Thymus (tissue), 14 donors: ENCODE measurements at places on chromosomes 12 and 14. TPM values are rescaled to one million over a fixed set of nuclear protein-coding genes. Genes with fewer than 3 reads are reported as not detected.

Gene SLC6A15
- 0.09 TPM for total RNA-seq

Gene KRT8
- 100 TPM for total RNA-seq

Gene IFNG-AS1
- 1.3 TPM for total RNA-seq

Gene TMEM132C
- 0.24 TPM for total RNA-seq

Gene NYNRIN
- 3.1 TPM for total RNA-seq

Gene MYO1H
- total RNA-seq: under 0.01 TPM

GRCh38 chr14:33622496-33622895 is 328.4 kb downstream of the EGLN3 start:
- no peak overlapping the region for H3K27ac ChIP-seq
- no peak overlapping the region for H3K4me3 ChIP-seq
- no peak for DNase-seq
- no peaks in the 10 kb centered on the region for H3K4me1 ChIP-seq
- H3K36me3 ChIP-seq: no peaks in the 10 kb centered on the region

GRCh38 chr14:35338731-35339405 is 46.7 kb downstream of the PSMA6 start:
- peak overlapping the region; percentile 73 for H3K27ac ChIP-seq
- no peak overlapping the region for H3K4me3 ChIP-seq
- DNase-seq: no peak
- no peaks in the 10 kb centered on the region for H3K36me3 ChIP-seq

DNA sequence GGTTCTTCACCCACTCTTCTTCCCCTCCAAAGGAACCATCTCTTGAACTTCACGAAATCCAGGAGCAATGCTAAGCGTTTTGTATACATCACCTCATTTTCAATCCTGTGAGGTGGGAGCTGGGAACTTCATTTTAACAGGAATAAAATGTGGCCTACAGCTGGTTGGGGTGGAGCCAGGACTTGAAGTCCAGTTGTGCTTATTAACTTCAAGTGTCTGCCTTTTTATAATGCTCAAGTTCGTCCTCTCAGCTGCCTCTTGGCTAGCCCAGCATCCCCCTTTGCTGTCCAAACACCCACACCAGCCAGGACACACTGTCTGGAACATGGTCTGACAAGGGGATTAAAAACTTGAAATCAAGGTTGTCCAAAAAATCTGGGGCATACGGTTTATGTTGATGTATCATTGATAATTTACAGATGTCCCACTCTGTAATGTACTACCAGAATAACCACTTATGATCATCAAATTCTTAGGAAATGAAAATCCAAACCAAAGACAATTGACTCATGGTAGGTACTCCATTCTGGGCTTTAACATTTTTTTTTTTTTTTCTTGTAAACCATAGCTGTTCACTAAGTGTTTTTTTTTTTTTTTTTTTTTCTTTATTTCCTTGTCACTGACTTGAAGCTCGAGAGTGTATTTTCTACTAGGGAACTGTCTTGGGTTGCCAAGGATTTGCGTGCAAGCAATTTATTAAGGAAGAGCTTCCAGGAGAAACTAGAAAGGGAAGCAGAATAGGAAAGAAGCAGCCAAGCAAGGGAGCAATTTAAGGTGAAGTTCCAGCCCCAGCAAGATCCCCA is 252.3 kb downstream of the EFCAB11 start:
- H3K4me3 ChIP-seq: peak overlapping the region; percentile 52
- H3K4me1 ChIP-seq: peaks cover 12% of the 10 kb centered on the region
- DNase-seq: no peak
- H3K27ac ChIP-seq: peak overlapping the region; percentile 70
- H3K27me3 ChIP-seq: no peaks in the 10 kb centered on the region

DNA sequence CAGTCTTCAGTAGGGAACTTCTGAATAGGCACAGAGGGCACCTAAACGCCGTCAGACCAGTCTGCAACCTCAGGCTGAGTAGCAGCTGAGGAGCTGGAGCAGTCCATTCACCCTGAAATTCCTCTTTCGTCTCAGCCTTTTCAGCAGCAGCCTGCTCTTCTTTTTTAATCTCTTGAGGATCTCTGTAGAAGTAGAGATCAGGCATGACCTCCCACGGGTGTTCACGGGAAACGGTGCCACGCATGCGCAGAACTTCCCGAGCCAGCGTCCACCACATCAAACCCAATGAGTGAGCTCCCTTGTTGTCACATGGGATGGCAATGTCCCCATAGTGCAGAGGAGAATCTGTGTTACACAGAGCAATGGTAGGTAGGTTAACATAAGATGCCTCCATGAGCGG is 11.1 kb upstream of the MARK3 start:
- H3K4me1 ChIP-seq: no peaks in the 10 kb centered on the region
- no peak overlapping the region for H3K4me3 ChIP-seq
- H3K36me3 ChIP-seq: no peaks in the 10 kb centered on the region
- DNase-seq: no peak

GRCh38 chr14:59067127-59067894 is 121.2 kb upstream of the DAAM1 start:
- H3K36me3 ChIP-seq: no peaks in the 10 kb centered on the region
- no peak overlapping the region for H3K27ac ChIP-seq
- H3K27me3 ChIP-seq: no peaks in the 10 kb centered on the region
- no peak for DNase-seq

DNA sequence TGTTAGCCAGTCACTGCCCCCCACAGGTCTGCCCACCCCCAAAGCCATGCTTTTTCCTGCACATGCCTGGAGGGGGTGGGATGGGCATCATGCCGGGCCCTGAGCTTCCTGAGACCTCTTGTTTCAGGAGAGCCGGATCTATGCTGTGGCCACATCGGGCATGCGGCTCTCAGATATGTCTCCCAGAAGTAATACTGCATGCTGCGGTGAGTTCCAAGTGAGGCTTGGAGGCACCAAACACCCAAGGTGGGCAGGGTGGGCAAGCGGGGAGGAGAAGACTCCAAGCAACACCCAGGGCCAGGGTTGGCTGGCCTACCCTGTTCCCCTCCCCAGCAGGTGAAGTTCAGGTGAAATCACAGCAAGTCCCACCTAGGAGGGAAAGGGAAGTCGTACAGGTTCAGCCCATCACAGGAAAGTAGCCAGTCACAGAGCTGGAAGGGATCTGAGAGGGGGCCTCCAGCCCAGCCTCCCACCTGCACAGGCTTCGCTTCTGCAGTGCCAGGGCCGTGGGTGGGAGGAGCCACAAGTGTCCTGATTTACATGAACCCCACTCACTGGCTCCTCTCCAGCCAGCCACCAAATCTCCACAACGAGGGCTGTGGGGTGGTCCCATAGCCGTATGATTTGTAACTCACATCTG is 30.9 kb downstream of the PIGH start:
- H3K4me3 ChIP-seq: no peak overlapping the region
- peaks cover 4% of the 10 kb centered on the region for H3K4me1 ChIP-seq
- no peaks in the 10 kb centered on the region for H3K27me3 ChIP-seq
- H3K27ac ChIP-seq: no peak overlapping the region
- DNase-seq: peak; percentile 18
- no peaks in the 10 kb centered on the region for H3K36me3 ChIP-seq

DNA sequence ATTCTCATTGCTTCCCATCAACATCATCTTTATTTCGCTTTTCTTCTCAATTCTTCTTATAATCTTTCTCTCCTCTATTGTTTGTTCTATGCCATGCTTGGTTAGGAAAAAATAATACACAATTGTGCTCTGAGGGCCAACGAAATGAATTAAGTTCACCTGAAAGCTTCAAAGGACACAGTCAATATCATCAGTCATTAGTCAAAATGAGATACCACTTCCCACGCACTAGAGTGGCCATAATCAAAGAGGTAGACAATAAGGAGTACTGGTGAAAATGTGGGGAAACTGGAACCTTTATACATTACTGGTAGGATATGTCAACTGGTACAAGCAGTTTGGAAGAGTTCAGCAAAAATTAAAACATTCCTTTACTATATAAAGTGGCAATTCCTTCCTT is 91.5 kb downstream of the TMTC1 start:
- H3K4me1 ChIP-seq: no peaks in the 10 kb centered on the region
- no peak overlapping the region for H3K4me3 ChIP-seq
- H3K27me3 ChIP-seq: no peaks in the 10 kb centered on the region
- no peak for DNase-seq
- H3K27ac ChIP-seq: no peak overlapping the region

DNA sequence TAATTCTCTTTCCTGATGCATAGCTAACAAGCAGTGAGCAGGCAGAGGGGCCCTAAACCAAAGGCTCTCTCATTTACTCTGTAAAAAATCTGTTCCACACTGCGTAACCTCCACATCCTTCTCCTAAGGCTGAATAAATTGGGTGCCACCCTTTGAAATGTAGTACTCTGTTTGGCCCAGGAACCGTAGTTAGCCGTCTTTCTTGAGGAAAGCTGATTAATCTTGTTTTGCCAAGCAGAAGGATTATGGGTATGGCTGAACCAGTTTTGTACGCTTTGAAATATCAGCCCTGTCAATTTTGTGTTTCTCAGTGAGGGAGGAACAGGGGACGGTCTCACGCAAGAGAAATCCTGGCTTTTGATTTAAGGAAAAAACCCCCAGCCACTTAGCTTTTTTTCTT is 19.7 kb downstream of the EML1 start:
- peaks cover 14% of the 10 kb centered on the region for H3K27me3 ChIP-seq
- no peak overlapping the region for H3K27ac ChIP-seq
- H3K4me3 ChIP-seq: no peak overlapping the region
- no peaks in the 10 kb centered on the region for H3K36me3 ChIP-seq

DNA sequence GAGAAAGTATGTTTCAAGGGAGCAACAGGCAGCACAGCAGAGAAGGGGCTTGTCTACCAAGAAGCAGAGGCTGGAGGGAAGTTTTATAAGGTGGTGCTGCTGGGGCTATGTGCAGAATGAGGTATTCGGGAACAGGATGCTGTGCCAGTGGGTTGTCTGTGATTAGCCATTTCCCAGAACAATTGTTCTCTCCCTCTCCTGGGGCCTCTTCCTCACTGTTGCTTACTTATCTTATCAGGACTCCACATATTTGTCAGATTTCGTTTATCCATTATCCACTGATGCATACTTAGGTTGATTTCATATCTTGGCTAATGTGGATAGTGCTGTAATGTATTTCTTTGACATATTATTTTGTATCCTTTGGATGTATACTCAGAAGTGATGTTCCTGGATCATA is 195.1 kb upstream of the RTL1 start:
- H3K27ac ChIP-seq: no peak overlapping the region
- no peaks in the 10 kb centered on the region for H3K4me1 ChIP-seq

- DNase-seq: no peak
- H3K36me3 ChIP-seq: no peaks in the 10 kb centered on the region
- no peak overlapping the region for H3K4me3 ChIP-seq
- H3K4me1 ChIP-seq: no peaks in the 10 kb centered on the region
- H3K27me3 ChIP-seq: no peaks in the 10 kb centered on the region
Measured at GRCh38 chr14:105148604-105149145, 19.9 kb downstream of the JAG2 start.

DNA sequence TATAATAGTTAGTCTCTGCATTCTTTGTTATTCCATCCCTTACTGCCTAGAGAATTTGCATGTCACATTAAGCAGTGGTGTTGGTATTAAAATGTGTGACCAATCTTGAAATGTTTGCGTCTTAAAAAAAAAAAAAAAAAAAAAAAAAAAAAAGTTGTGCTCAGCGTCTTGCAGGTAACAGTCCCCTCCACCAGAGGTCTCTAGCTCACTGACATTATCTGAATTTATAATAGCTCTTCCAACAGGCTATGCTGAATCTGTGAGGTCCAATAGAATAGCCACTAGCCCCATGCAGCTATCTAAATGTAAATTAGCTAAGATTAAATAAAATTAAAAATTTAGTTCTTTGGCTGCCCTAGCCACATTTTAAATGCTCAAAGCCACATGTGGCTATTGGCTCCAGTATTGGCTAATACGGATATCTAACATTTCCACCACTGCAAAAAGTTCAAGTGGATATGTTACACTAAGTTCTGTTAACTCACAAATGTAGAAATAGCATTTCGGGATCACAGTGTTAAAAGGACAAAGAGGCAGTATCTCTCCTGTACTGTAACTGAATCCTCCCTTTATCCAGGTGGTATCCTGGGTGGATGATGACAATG is 28.7 kb downstream of the NKX2-8 start:
- no peak for DNase-seq
- H3K4me1 ChIP-seq: no peaks in the 10 kb centered on the region
- no peaks in the 10 kb centered on the region for H3K27me3 ChIP-seq
- no peak overlapping the region for H3K27ac ChIP-seq
- no peaks in the 10 kb centered on the region for H3K36me3 ChIP-seq
- no peak overlapping the region for H3K4me3 ChIP-seq

DNA sequence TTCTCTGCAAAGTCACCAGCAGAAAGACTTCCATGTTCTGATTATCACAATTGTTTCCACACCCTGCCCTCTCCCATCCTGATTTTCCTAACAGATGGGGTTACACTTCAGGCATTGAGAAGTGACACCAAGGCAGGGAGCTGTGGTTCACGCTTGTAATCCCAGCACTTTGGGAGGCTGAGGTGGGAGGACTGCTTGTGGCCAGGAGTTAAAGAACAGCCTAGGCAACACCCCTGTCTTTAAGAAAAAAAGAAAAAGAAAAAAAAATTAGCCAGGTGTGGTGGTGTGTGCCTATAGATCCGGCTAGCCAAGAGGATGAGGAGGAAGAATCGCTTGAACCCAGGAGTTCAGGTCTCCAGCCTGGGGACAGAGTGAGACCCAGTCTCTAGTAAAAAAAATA is 5.2 kb downstream of the PPP1CC start:
- H3K4me3 ChIP-seq: no peak overlapping the region
- peaks cover 45% of the 10 kb centered on the region for H3K36me3 ChIP-seq
- H3K27me3 ChIP-seq: no peaks in the 10 kb centered on the region

GRCh38 chr12:93275589-93275988 is 102.1 kb upstream of the NUDT4 start:
- no peak for DNase-seq
- no peaks in the 10 kb centered on the region for H3K36me3 ChIP-seq
- no peaks in the 10 kb centered on the region for H3K27me3 ChIP-seq
- H3K4me1 ChIP-seq: peaks cover 17% of the 10 kb centered on the region

- no peaks in the 10 kb centered on the region for H3K36me3 ChIP-seq
- DNase-seq: no peak
- H3K4me3 ChIP-seq: peak overlapping the region; percentile 25
- H3K27ac ChIP-seq: peak overlapping the region; percentile 32
- H3K4me1 ChIP-seq: peaks cover 6% of the 10 kb centered on the region
Measured at GRCh38 chr14:36662258-36662542, 540 bp downstream of the PAX9 start.

DNA sequence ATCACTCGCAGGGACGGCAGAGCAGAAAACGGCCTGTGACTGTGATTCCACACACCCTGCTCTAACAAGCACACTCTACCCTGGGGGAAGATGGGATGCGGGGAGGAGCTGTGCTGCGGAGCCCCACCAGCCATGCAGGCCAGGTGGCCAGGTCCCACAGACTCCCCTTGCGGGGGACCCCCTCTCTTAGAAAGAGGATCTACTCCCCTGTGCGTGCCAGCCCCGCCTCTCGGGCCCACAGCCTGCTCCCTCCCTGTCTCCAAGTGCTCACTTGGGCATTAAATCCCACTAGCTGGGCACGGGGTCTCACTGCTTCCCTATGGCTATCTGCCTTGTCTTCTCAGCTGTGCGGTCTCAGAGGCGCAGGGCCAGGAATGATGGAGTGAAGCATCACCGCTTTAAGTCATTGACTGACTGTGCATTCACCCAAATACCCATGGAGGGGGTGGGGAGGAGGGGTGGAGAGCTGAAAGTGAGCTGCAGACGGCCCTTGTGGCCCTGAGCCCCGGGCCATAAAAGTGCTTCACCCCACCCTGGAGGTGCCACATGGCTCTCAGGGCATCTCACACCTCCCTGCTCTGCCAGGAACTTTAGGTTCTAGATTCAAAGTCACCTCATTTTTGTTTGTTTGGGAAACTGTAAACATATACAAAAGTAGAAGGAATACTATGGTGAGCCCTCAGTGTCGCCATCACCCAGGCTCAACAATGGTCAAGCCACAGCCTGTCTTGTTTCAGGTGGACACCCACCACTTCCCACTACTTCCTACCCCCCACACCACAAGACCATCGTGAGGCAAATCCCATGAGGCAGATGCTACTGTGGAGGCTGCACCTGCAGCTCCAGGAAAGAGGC is 9.4 kb downstream of the STX2 start:
- no peak for DNase-seq
- H3K4me1 ChIP-seq: peaks cover 18% of the 10 kb centered on the region
- H3K27ac ChIP-seq: no peak overlapping the region
- no peak overlapping the region for H3K4me3 ChIP-seq
